ENCODE measurements at places on chromosomes 3 and 15. TPM values are rescaled to one million over a fixed set of nuclear protein-coding genes. Genes with fewer than 3 reads are reported as not detected.
A peak's percentile ranks its signal among the peaks of the same experiment; 100 is the strongest.

DNA sequence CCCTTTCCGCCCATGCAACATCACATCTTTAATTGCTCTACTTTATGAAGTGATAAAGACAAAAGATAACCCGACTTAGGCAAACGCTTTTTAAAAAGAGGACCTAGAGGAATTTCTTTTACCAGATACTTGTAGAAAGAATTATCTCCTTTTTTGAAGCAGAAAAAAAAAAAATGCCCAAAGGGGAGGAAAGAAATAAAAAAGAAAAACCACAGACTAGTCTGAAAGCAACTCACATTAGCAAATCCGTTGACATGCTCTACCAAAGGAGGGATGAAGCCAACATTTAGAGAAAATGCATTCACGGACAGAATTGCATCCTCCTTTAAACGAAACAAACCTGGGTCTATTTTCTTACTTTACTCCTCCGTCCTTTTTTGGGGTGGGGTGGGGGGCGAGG is 213.6 kb downstream of the MEIS2 start:
- H3K4me1 ChIP-seq = no peaks in the 10 kb centered on the region
- H3K36me3 ChIP-seq = no peaks in the 10 kb centered on the region
- DNase-seq = no peak
- H3K27me3 ChIP-seq = no peaks in the 10 kb centered on the region

- H3K36me3 ChIP-seq = no peaks in the 10 kb centered on the region
- no peaks in the 10 kb centered on the region for H3K4me1 ChIP-seq
- H3K27me3 ChIP-seq = no peaks in the 10 kb centered on the region
- no peak overlapping the region for H3K4me3 ChIP-seq
- no peak overlapping the region for H3K27ac ChIP-seq
- DNase-seq = no peak
Observed at GRCh38 chr15:91522605-91523332, 330.7 kb upstream of the SLCO3A1 start.

- no peaks in the 10 kb centered on the region for H3K27me3 ChIP-seq
- no peaks in the 10 kb centered on the region for H3K36me3 ChIP-seq
- H3K27ac ChIP-seq = no peak overlapping the region
- H3K4me1 ChIP-seq = no peaks in the 10 kb centered on the region
- no peak overlapping the region for H3K4me3 ChIP-seq
- no peak for DNase-seq
Observed at GRCh38 chr3:66017591-66017990, 21.1 kb downstream of the MAGI1 start.

DNA sequence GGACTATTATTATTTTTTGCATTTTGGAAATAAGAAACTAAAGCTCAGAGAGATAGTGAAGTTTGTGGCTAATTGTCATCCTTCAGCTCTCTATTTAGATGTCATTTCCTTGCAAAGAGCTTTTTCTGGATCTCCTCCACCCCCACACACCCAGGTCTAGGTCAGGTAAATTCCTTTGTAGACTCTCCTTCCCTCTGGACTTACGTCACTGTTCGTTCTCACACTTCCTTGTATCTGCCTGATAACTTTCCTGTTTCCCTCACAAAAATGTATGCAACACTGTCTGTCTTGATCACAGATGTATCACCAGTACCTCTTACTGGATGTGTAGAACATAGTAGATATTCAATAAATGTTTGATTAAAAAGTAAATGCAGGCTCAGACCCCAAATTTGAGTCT is 6.1 kb upstream of the MB21D2 start:
- H3K27me3 ChIP-seq = no peaks in the 10 kb centered on the region
- H3K27ac ChIP-seq = no peak overlapping the region
- no peak for DNase-seq

DNA sequence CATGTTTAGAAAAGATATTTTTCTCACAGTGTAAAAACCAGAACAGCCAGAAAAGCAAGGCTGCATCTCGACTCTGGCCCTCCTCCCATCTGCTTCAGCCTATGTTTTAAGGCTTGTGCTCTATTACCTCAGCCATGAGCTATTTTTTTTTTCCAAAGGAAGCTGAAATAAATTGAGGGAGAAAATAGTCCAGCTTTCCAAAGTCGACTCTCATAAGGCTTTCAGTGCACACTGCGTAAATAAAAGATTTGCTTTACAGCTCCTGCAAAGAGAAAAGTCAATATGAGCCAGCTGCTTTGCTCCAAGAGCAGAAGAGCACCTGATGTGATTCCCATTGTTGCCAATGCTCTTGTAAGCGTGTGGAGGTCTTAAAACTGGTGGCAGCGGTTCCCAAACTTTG is 26.7 kb downstream of the SCG3 start:
- peak overlapping the region; percentile 86 for H3K27ac ChIP-seq
- H3K4me3 ChIP-seq = no peak overlapping the region
- H3K36me3 ChIP-seq = peaks cover 2% of the 10 kb centered on the region
- DNase-seq = peak; percentile 35
- no peaks in the 10 kb centered on the region for H3K4me1 ChIP-seq

- H3K27me3 ChIP-seq = no peaks in the 10 kb centered on the region
- H3K27ac ChIP-seq = no peak overlapping the region
- no peak for DNase-seq
- H3K36me3 ChIP-seq = no peaks in the 10 kb centered on the region
Observed at GRCh38 chr3:182182531-182182968, 470.8 kb downstream of the SOX2 start.

ALDH1L1 gene
- 5.6 TPM for total RNA-seq

ETV5 gene
- 17.8 TPM for total RNA-seq

Data from uterus (tissue), 4 donors.